ENCODE measurements at places on chromosomes 3 and 15.

DNA sequence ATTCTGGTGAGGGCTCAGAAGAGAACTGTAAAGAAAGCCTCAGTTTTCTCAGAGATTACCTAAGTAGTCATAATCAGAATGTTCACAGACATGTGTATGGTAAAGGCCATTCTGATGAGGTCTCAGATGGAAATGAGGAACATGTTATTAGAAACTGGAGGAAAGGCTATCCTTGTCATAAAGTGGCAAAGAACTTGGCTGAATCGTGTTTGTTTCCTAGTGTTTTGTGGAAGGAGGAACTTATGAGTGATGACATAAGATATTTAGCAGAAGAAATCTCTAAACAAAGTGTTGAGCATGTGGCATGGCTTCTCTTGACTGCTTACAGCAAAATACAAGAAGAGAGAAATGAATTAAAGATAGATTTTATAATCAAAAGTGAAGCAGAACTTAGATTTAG, 12.8 kb upstream of the KLHL40 start:
- DNase-seq, result no peak

GRCh38 chr15:39110336-39110735, 470.5 kb upstream of the THBS1 start:
- DNase-seq, result no peak

- DNase-seq, result no peak
These were observed 7.0 kb downstream of the ADIPOQ start for GRCh38 chr3:186849374-186849975.

- DNase-seq, result no peak
These were observed 194.3 kb downstream of the CDIN1 start for GRCh38 chr15:36773698-36774097.

DNA sequence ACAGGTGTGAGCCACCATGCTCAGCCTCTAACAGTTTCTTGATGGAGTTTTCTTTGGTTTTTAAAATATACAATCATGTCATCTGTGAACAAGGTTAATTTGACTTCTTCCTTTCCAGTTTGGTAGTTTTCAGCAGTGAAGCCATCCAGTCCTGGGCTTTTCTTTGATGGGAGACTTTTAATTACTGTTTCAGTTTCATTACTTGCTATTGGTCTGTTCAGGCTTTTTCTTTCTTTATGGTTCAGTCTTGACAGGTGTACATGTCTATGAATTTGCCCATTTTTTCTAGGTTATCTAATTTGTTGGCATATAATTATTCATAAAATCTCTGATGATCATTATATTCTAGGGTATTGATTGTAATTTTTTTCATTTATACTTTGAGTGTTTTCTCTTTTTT, 36.8 kb downstream of the PFN2 start:
- no peak for DNase-seq

- no peak for DNase-seq
These were observed 232.9 kb upstream of the RGMA start for GRCh38 chr15:93321881-93322282.

- no peak for DNase-seq
These were observed 199.2 kb downstream of the OTOL1 start for GRCh38 chr3:161695811-161696210.

DNA sequence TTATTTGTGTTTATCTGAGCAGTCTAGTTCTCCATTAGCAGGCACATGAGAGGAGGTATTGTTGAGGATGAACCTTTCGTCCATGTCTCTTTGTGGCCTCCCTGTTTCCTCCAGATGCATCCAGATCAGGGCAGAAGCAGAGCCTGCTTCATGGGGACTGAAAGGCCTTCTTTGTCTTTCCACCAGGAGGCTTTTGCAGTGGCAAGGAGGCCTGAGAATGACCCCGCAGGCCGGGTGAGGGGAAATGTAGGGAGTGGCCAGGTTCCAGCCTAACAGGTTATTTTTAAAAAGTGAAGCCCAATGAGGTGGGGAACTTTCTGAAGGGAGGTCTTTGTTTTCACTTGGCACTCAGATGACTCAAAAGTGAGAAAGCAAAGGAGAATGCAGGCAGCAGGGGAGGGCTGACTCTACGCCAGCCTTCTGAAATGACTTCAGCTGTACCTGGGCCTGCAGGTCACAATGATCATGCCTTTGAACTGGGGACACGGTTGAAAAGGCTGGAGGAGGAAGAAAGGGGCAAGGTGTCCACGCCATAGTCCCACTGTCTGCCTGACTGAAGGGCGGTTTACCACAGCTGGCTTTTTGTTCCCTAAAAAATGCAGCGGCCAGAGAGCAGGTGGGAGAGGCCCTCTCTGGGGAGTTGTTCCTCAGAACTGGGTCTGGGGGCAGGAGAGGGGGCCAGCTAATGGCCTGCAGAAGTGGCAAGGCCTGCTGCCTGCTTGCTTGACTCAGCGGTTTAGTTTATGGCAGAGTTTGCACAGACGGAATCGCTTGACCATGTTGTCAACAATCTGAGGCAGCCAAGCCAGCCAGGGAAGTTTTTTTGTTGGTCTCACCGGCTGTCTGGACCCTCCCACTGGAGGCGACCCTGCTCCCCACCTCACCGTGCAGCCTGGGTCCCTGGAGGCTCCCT, 28.7 kb downstream of the CMTM7 start:
- no peak for DNase-seq

- DNase-seq, result no peak
These were observed 177.9 kb upstream of the ICE2 start for GRCh38 chr15:60656885-60657284.

- no peak for DNase-seq
These were observed 1.2 kb upstream of the TM4SF1 start for GRCh38 chr3:149378478-149379309.

DNA sequence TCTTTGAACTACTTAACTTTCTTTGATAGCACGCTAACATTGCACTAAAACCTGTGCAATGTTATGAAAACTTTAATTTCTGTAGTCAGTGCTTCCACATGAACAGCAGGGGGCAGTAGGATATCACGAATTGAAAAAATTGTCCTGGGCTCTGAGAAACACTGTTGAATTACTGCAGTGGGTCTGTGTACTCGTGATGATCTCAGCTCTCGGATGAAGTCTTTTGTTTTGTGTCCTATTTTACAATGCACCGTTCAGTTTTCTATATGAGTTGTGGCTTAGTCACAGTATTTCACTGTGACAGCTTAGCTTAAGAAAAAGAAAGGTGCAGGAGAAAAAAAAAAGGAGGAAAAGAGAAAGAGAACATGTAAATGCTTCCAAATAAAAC, 141.3 kb upstream of the CCDC54 start:
- no peak for DNase-seq

- DNase-seq, result no peak
These were observed 254.4 kb upstream of the ZPLD1 start for GRCh38 chr3:102180280-102180931.

- DNase-seq, result no peak
These were observed 41.0 kb upstream of the IREB2 start for GRCh38 chr15:78396976-78397375.

GRCh38 chr3:8278448-8278847, 223.2 kb upstream of the LMCD1 start:
- DNase-seq, result no peak

- no peak for DNase-seq
These were observed 25.4 kb upstream of the CDV3 start for GRCh38 chr3:133548090-133548489.

- DNase-seq, result no peak
These were observed 1463.4 kb downstream of the SI start for GRCh38 chr3:163614886-163615285.

- peak; percentile 53 for DNase-seq
These were observed at the start of gene PCYT1A for GRCh38 chr3:196287440-196288140. Gene PCYT1A (minus strand): TSS chr3:196287726. CDS start chr3:196270531, 17,195 bp downstream.

DNA sequence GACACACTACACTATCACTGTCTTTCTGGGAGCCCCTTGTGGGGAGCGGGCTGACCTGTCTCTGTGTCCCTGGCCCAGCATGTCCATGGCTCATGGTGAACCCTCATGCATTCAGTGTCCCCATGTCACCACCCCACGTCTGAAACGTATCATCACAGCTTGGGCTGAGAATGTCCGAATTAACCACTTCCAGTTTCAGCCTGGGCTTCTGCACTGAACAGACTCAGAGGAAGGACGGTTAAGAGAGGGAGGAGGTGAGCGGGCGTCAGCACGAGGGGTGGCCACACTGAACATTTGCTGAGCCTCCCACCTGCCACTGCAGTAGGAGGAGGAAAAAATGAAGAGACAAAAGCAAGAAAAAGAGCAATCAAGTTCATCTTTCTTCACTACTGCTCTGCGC, 30.5 kb downstream of the ATP2B2 start:
- no peak for DNase-seq

- DNase-seq, result no peak
These were observed 10.9 kb downstream of the ITIH3 start for GRCh38 chr3:52805270-52806039.

- DNase-seq, result no peak
These were observed 359.2 kb upstream of the PROK2 start for GRCh38 chr3:72143966-72144717.

GRCh38 chr3:186949281-186949982, 19.1 kb downstream of the ST6GAL1 start:
- DNase-seq, result no peak

GRCh38 chr3:142450189-142450588, 2.4 kb upstream of the XRN1 start:
- no peak for DNase-seq

- no peak for DNase-seq
These were observed 59.1 kb upstream of the UMPS start for GRCh38 chr3:124671106-124671505.

DNA sequence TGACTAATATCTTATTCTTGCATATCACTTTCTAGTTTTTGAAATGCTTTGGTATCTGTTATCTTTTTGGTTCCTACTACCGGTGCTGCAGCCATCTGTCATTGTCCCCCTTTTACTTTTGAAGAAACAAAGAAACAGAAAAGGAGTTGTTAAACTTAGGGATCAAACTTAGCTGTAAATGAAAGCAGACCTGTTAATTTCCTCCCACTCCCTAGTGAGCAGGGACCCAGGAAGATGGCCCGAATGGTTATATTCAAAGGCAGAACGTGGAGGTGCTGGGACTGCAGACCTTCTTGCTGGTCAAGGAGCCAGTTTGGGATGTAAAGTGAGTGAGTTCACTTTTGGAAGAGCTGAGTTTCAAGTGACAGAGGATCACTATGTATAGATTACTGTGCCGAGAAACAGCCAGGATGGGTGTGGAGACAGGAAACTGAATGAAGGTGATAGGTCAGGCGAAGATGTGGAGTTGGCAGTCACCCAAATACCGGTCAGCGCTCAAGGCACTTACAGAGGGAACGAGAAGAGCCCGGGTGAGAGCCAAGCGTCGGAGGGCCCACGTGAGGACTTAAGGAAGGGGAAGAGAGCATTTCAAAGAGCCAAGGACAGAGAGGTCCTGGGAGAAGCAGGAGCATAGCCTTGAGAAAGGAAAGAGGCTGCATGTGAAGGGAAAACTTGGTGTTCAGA, 20.1 kb downstream of the KBTBD8 start:
- DNase-seq, result no peak

DNA sequence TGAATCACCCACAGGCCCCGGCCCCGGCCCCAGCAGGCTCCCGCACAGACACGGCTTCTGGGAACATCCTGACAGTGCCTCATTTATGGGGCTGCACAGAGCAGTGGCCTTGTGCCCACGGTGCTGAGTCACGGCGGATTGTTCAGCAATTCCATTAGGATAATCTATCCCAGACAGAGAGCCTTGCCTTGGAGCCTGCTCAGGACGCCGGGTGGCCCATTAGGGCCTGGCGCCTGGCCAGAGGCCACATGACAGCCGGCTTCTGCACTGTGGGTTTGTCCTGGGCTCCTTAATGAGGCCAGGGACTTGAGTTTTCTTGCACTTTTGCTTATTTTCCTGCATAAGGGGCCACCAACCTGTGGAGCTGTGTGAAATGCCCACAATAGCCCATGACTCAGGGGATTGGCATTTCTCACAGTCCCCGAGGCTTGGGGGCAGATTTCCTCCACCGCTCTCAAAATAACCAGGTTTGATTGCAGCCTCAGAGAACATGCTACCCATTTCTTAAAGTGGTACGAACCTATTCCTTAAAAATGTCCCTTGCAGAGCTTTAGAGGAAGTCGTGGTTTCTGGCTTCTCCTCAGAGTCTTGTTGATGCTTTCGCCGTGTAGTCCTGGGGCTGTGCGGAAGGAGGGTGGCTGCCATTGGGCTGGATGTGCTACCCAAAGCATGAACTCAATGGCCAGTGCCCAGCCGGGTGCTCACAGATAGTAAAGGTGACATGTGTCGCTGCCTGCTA, 19.0 kb downstream of the SYNM start:
- DNase-seq, result no peak

- no peak for DNase-seq
These were observed 33.2 kb downstream of the ZNF106 start for GRCh38 chr15:42457445-42458442.

DNA sequence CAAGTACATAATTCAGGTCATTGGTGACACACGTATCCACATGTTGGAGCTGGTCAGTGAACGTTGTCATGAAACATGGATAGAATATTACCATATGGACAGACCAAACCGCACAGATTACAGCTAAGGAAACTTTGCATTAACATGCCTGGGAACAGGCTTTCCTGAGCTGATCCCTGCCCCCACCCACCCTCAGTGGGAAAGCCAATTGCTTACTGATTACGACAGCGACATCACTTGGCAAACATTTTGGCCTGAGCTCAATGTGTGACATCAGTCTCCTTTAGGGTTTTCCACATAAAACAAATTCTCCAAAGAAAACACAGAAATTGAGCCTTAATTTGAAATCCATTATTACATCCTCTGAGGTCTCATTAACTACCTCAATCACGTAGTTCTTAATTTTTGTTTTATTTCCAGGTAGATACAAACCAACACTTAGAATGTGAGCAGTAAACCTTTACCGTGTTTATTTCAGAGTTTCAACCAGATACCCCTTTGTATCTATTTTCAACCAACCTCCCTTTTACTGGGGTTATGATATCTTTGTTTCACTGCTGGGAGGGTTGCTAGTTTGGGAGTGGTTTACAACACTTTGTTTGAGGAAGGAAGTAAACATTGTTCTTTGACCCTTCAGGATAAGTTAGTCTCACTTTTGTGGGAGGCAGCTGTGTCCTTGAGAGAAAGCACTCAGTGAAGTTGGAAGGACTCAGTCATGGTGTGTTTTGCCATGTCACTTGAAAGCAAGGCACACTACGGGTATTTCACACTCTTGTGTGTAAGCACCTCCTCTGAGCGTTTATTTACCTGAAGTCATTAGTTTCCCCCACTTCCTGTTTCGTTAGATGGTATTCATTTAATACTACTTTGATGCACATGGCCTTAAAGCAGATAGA, 103.1 kb downstream of the CMSS1 start:
- no peak for DNase-seq

- no peak for DNase-seq
These were observed 48.5 kb upstream of the SLC4A7 start for GRCh38 chr3:27532426-27533260.

- DNase-seq, result no peak
These were observed 6.2 kb downstream of the TNIK start for GRCh38 chr3:171454041-171454440.

DNA sequence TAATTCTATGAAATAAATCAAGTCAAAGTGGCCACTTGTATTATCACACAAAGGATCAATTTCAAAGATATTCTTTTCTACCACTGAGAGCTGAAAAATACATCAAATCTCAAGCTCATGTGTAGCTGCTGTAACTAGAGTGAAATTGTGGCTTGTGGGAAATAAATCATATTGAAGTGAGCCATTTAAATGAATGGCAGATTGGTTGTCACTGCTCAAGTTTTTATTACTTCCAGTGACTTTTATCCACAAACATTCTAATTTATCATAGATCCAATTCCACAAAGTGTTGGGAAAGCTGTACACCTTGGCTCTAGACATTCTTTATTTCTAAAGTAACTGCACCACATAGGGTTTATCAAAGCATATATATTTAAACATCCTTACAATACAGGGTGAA, 285.4 kb downstream of the CNTN3 start:
- DNase-seq, result no peak

GRCh38 chr3:127349501-127350171, 61.8 kb upstream of the PRR20G start:
- no peak for DNase-seq
